ENCODE measurements at places on chromosomes 4 and X.

DNA sequence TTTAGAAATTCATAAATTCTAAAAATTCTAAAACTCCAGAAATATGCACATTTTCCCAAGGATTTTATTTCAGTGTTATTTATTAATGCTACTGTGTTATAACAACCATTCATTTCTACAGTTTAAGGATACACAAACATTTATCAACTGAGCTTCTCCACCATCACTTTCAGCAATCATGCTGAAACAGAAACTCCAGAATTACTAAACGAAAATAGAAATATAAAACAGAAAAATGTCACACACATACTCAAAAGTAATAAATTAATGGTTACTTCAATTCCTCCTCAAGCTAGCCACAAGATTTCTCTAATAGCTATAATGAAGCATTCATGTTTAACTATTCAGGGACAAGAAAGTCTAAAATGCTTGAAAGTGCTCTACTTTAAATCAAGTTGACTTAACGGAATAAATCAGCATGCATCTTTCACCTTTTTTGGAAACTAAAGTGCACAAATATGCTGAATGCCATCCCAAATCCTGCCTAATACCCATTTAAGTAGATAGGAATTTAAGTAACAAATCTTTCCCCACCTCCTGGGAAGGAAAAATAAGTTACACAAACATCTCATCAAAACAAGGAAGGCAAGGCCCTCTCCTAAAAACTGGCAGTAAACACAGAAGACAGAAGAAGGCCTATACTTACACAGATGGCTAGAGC, 563 bp downstream of the FAM13A start:
- no peak for DNase-seq

DNA sequence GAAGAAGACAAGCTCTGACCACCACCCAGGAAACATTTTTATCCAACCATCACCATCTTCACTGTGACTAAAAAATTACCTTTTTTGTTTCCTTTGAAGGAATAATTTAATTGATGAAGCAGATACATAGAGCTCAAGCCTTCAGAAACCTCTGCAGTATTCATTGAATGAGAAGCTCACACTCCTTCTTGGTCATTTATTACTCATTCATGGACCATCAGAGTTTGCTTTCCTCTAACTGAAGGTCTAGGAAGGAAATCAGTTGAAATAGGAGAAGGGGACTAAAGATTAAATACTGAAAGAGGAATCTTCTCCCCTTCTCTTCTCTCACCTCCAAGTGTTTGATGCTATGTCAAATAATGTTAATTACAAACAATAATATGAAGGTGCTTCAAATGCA, 290.6 kb upstream of the KLF3 start:
- DNase-seq = no peak

GRCh38 chr4:109928327-109929045, 15.8 kb downstream of the EGF start:
- no peak for DNase-seq

DNA sequence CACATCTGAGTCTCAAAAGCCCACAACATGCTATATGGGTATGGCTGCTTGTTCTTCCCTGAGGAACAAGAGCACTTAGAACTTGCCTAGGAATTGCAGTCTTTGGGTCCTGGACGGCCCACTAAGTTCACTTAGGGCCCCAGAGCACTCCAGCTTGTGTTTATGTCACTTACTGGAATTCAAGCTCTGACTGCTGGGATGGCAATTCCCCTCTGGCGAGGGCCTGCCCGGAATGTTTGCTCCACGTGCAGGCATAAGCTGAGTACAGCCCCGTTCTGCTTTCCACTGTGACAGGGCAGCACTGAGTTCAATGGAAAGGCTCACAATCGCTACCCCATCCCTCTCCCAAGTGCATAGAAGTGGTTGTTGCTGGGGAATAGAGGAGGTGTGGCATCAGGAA, 25.9 kb upstream of the RASSF6 start:
- DNase-seq = no peak

- DNase-seq = no peak
Measured at GRCh38 chrX:151801980-151802379, 67.4 kb downstream of the CNGA2 start.

- DNase-seq = no peak
Measured at GRCh38 chr4:110636171-110636679, 13.3 kb upstream of the PITX2 start.

DNA sequence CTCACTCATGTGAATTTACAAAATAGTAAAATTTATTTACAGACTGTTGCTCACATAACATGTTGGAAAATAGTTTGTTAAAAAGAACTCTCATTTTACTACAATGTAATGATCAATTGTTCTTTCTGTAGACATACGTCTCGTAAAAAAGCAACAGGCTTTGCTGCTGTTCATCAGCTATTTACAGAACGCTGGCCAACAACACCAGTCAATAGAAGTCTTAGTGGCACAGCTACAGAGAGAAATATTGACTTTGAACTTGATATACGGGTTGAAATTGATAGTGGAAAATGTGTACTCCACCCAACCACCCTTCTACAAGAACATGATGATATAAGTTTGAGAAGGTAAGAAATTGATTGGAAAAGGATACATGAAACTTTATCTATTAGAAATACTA, 47.6 kb upstream of the ADAD1 start:
- DNase-seq = no peak

DNA sequence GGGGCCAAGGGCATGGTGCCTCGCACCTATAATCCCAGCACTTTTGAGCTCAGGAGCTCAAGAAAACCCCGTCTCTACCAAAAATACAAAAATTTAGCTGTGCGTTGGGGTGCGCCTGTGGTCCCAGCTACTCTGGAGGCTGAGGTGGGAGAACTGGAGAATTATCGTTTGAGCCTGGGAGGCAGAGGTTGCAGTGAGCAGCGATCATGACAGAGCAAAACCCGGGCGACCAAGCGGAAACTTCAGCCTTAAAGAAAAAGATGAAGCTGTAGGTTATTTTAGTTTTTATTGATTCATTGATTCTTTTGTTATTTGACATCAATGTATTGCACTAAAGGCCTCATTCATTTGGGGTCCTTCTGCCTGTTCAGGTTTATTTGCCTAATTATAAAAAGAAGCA, 5.4 kb downstream of the TMPRSS11F start:
- no peak for DNase-seq

GRCh38 chr4:122224348-122224747, 72.2 kb downstream of the BLTP1 start:
- DNase-seq = no peak

- no peak for DNase-seq
Measured at GRCh38 chr4:185532795-185533324, 2.4 kb downstream of the PDLIM3 start.

DNA sequence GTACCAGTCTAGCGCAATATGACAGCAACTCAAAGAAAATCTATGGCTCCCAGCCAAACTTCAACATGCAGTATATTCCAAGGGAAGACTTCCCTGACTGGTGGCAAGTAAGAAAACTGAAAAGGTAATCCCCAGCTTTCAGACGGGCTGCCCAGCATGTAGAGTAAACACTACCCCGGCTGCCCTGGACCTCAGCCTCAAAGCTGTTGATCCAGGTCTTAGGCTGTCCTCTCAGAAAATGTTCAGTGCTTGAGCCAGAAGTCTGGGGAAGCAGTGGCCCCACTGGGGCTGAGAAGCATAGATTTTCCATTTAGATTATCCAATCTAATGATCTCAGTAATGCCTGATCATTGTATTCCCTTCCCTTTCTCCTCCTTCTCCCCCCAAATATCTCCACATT, 21.9 kb downstream of the BMX start:
- no peak for DNase-seq

- no peak for DNase-seq
Measured at GRCh38 chr4:37762991-37763368, 63.5 kb upstream of the PGM2 start.

DNA sequence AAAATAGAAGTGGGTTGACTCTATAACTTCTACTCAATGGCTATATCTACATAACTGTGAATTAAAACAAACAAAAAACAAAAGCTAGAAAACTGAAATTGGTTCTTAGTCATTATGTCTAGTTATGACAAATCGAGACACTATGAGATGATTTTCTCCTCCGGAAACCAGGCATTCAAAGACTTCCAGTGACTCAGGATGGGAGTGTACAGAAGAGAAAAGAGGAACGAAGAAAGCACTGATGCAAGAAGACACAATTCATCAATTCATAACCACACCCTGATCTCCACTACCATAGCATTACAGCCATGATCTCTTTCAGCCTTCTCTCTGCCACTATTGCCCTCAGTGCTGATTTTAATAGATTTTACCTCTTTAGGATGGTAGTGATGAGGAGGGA, 253.6 kb downstream of the CBLL2 start:
- DNase-seq = no peak

DNA sequence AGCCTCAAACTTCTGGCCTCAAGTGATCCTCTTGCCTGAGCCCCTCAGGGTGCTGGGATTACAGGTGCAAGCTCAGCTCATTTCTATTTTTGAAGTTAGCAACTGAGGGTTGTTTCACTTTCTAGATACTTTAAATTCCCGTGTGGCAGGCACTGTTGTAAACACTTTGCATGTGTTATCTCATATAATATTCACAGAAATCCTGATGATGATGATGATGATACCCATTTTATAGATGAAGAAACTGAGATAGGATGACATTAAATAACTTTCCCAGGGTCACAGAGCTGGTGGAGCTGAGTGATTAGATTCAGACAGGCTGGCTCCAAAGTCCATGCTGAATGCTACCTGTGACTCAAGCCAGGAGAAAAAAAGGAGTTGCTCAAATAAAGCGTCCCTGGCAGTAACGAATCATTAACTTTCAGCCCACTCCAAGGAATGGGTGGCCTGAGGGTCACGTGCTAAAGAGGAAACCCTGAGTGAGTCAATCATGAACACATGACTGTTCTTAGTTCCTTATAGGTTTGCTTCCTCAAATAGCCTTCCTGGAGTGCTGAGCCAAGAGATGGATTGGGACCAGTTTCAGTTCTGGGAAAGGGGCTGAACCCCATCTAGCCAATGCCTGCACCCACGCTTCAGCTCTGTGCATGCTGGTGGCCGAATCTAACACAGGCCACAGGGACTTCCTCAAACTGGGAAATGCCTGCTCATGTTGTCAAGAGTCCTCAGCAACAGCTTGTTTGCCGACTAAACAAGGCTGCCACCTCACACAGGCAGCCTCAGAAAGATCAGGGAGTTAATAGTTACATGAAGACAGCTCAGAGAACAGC, 52.8 kb downstream of the RBM47 start:
- no peak for DNase-seq

DNA sequence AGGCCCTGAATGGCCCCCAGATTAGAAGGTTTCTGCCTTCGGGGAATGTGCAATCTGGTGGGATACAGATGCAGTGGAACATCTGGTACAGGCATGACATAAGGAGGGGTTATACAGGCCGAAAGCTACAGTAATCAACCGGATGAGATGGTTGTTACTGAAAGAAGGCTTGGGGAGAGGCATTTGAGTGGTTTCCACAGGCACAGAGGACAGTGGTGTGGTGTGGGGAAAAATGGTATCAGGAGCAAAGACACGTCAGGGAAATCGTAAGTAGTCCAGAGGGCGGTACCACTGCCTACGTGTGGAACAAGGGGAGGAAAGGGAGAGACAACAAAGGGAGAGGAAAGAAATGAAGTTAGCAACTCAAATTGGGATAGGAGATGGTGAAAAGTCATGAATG, 3.0 kb downstream of the PDLIM3 start:
- peak; percentile 16 for DNase-seq

- DNase-seq = peak; percentile 51
Measured at GRCh38 chr4:16289897-16290554, 63.8 kb upstream of the TAPT1 start.

- DNase-seq = no peak
Measured at GRCh38 chr4:54813674-54814073, 155.9 kb downstream of the KIT start.

DNA sequence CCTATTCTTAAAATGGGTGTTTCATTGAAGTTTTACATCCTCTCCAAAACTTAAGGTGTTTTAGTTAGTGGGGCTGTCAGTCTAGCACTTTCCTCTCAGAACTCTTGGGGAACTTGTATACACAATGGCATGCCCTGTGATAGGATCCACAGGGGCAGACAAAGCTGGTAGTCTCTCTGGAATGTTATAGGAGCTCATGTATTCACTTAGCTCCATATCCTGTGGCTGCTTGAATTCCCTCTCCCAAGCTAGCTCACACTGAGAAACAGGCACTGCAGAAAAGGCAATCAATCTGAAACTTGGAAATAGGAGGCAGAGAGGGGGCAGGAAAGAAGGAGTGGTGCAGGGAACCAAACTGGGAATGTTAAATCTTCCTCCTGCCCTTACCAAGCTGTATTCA, 26.3 kb upstream of the ARMCX2 start:
- no peak for DNase-seq

DNA sequence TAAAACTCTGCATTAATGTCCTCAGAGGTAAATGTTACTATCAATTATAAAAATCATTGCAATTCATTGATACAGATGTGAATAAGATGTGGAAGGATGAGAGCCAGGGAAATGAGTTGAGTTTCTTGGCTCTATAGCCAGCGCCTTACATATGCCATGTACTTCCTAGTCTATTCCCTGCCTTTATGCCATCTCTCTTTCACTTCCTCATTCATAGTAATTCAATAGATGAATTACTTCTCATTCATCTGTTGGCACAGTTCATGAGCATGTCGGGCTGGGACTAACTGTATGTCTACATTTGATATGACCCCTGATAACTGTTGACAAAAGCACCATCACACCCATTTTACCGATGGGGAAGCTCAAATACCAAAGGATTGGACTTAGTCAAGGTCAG, 55.7 kb downstream of the LNX1 start:
- DNase-seq = no peak

DNA sequence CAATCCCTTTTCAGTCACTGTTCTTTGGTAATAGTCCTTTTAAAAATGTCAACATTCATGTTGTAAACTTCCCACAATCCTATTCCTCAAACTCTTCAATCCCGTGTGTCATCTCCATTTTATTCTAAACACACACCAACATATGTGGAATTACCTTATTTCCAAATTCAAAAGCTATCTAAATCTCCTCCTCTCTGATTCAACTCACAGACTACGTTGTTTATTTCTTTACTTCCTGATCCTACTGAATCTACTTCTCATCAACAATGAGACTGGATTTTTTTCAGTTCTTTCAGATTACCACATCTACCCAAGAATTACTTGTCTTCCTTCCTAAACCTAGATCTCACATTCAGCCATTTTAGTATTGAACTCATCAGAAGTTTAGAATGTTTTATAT, 188.2 kb downstream of the GABRB1 start:
- DNase-seq = no peak

DNA sequence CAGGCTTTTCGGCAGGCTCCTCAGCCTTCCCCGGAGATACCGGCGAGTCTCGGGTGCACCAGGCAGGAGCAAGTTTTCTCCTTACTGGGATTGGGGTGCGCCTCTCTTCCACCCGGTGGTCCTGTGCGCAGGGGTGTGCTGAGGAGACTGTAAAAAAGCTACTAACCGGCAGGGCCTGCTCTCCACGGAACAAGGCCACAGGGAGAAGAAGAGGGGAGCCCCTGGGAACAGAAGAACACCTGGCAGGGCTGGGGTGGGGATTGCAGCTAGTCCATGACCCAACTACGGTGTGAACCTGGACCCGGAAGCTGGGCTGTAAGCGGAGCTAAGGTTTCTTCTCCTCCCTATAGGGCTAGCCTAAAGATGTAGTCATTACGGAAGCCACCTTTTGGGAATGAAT, 17.7 kb upstream of the ZIC3 start:
- no peak for DNase-seq
